ENCODE measurements at places on chromosomes 2 and 18.
A peak's percentile ranks its signal among the peaks of the same experiment; 100 is the strongest.

GRCh38 chr2:133655610-133656009 lies 87.3 kb upstream of the NCKAP5 start:
- no peak for DNase-seq

- DNase-seq = peak; percentile 55
These were observed 1143.6 kb upstream of the ACVR2A start for GRCh38 chr2:146701183-146701582.

GRCh38 chr2:68390586-68390985 lies 25.5 kb downstream of the PLEK start:
- no peak for DNase-seq

- DNase-seq = no peak
These were observed 160.6 kb downstream of the DTNA start for GRCh38 chr18:34870555-34871310.

- DNase-seq = no peak
These were observed 558.6 kb upstream of the HS6ST1 start for GRCh38 chr2:128876986-128877983.

- DNase-seq = no peak
These were observed 74.2 kb downstream of the HS1BP3 start for GRCh38 chr2:20576598-20577115.

GRCh38 chr2:38528008-38528442 lies 74.7 kb downstream of the HNRNPLL start:
- peak; percentile 44 for DNase-seq

- DNase-seq = no peak
These were observed 7.4 kb upstream of the ACYP2 start for GRCh38 chr2:54107903-54108615.

GRCh38 chr2:39902103-39902502 lies 123.0 kb upstream of the THUMPD2 start:
- DNase-seq = no peak

GRCh38 chr2:237616734-237617586 lies 10.4 kb upstream of the LRRFIP1 start:
- DNase-seq = no peak

DNA sequence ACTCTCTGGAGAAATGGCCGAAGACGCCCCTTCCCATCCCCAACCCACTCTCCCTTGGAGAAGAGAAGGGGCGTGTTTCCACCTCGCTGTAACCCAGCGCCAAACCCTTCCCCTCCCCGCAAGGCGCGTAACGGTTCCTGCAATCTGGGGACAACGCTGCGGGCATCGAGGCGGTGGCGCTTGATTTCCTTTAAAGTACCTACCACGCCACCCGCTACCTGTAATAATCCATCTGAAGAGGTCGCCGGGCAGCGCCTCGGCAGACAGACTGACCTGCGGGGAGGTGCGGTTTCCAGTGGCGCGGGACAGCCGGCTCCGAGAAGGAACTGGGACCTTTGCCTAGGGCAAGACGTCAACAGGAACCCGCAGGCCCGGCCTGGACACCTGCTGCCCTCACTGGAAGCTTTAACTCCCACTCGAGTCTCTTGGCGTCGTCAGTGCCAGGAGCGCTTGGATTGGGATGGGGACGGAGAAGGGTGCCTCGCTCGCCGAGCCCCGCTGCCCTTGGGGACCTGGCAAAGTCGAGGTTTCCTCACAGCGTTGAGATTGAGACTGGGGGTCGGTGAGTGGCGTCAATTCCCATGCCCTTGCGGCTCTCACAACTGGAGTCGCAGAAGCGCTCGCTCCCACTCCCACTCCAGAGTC lies at the start of gene CYP1B1:
CYP1B1 (minus strand) TSS at position 645 of the 645 bp plus-strand sequence. CDS start 763 bp downstream, outside the sequence.
- DNase-seq = no peak

- DNase-seq = no peak
These were observed 26.9 kb upstream of the RAB31 start for GRCh38 chr18:9681217-9681616.

- no peak for DNase-seq
These were observed 30.6 kb downstream of the PTGR3 start for GRCh38 chr18:75178376-75178775.

GRCh38 chr2:172431993-172432392 lies 4.6 kb downstream of the ITGA6 start:
- DNase-seq = no peak

- DNase-seq = peak; percentile 27
These were observed 181.8 kb downstream of the AGPS start for GRCh38 chr2:177574356-177574755.

DNA sequence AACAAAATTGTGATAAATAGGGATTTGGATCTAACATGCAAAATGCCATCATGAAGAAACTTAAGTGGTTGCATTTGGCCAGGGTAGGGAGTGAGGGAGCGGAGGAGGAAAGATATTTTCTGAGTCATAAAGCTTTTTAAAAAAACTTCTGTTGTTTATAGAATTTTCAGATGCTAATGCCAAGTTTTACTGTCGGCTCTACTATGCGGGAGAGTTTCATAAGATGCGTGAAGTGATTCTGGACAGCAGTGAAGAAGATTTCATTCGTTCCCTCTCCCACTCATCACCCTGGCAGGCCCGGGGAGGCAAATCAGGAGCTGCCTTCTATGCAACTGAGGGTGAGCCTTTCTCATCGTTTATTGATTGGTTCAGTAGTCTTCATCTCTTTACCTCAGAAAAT lies 56.0 kb upstream of the PTH2R start:
- no peak for DNase-seq

- no peak for DNase-seq
These were observed 15.6 kb upstream of the PPP1CB start for GRCh38 chr2:28736034-28736433.

- DNase-seq = no peak
These were observed 225.4 kb upstream of the ID2 start for GRCh38 chr2:8456151-8457091.

GRCh38 chr2:176378323-176378722 lies 109.1 kb downstream of the MTX2 start:
- no peak for DNase-seq

- no peak for DNase-seq
These were observed 2.8 kb downstream of the MFSD2B start for GRCh38 chr2:24012521-24013188.

DNA sequence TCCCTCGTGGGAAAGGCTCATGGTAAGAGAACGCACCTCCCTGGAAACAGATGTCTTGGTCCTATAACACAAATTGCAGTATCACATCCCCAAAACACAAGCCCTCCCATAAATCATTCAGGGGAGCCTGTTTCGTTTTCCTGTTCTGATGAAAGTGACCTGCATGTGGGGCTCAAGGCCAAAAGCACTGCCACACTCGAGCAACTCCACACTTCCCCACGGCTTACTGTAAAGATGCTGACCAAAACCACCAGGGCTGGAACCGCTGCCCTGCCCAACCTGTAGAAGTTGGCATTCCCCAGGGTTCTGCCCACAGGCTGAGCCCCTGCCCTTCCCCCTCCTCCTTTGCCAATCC lies 139.7 kb downstream of the BCL11A start:
- no peak for DNase-seq

- DNase-seq = no peak
These were observed 355.8 kb downstream of the ARL6IP6 start for GRCh38 chr2:153074207-153074606.

- DNase-seq = no peak
These were observed 243.0 kb downstream of the DYSF start for GRCh38 chr2:71696381-71696780.

DNA sequence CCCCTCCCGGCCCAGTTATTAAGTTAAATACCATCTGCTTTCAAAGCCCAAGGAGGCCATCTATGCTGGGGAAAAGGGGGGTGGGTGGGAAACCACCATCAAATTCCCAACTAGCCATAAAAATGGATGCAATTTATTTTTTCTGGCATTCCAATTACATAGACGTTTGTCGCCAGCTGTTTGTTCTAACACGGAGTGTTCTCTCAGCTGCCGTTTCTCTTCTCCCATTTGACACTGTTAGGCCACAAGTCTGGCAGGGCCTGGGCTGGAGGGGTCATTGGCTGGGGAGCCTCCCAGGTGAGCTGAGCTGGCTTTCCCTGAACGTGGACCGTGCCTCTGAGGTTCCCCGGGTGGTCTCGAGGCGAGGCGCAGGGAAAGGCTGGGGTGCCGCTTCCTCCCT lies 16.6 kb downstream of the ATOH8 start:
- no peak for DNase-seq

- no peak for DNase-seq
These were observed 120.2 kb downstream of the FEZ2 start for GRCh38 chr2:36477746-36478145.

Measured in NT2/D1 (cell line).